ENCODE measurements at places on chromosomes 1 and 21. TPM values are rescaled to one million over a fixed set of nuclear protein-coding genes. Genes with fewer than 3 reads are reported as not detected.

GRCh38 chr1:52559875-52560274, 7.0 kb upstream of the TUT4 start:
- no peaks in the 10 kb centered on the region for H3K4me1 ChIP-seq
- DNase-seq: no peak

DNA sequence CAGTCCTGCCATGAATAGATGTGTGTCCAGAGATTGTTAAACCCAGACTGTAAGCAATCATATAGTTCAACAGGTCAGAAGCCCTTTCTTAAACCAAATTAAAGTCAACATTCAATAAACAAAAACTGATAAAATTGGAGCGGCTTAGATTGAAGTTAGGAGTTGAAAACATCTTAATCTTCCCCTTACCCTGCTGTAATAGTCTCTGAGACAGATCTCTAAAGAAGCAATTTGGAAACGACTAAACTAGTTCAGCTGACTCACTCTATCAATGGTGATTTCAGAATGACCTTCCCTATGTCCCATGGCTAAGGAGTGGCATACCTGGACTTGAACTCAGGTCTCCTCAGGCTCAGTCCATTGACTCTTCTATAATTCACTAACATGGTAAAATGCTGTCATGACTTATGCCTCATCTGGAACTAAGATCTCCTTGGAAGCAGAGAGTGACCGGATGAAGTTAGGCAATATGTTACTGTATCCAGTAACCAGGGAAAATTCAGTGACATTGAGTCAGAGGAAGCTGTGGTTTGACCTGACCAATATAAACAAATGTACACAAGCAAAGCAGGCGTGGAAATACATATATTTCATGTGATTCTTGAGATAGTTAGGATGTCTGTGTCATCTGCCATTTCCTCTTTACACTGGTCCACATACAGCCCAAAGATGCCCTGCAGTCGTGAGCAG, 30.1 kb downstream of the SGIP1 start:
- no peaks in the 10 kb centered on the region for H3K27me3 ChIP-seq
- H3K27ac ChIP-seq: peak overlapping the region; percentile 88
- peaks cover 19% of the 10 kb centered on the region for H3K4me1 ChIP-seq
- no peak overlapping the region for H3K4me3 ChIP-seq

DNA sequence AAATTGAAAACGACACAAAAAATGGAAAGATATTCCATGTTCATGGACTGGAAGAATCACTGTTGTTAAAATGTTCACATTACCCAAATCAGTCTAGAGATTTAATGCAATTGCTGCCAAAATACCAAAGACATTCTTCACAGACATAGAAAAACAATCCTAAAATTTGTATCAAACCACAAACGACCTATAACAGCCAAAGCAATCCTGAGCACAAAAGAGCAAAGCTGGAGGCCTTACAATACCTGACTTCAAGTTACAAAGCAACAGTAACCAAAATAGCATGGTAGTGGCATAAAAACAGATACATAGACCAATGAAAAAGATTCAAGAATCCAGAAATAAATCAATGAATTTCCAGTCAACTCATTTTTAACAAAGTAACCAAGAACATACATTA, 1077.3 kb downstream of the KCNT2 start:
- no peak overlapping the region for H3K4me3 ChIP-seq
- no peaks in the 10 kb centered on the region for H3K4me1 ChIP-seq
- no peak overlapping the region for H3K27ac ChIP-seq
- peak; percentile 36 for DNase-seq

DNA sequence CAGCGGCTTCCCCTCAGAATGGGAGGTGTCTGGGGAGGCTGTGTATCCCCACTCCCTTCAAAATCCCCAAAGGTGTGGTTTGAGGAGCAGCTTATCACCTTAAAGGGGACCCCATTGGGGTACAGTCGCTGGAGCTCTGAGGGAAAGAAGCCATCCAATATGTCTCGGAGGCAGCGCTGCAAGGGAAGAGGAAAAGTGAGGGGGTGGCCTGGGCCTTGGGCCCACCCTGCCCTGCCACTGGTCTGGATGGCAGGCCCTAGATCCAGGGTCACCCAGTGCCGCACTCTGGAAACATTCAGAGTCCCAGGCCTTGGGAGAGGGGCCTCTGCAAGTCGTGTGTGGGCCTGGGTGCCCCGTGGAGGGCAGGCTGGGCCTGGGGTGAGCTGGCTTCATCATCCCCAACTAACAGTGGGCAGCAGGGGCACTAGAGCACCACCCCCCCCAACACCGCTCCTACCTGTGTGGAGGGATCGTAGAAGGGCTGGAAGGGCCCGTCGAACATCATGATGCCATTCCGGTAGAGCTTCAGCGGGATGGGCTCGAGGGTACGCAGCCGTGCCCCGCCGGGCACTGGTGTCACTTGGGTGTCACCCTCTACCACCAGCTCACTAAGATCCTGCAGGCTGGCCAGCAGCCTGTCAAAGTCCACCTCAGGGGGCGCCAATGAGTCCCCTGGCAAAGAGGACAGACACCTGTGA, 5.6 kb downstream of the SH3BGRL3 start:
- peak overlapping the region; percentile 35 for H3K27ac ChIP-seq
- no peak overlapping the region for H3K4me3 ChIP-seq
- H3K36me3 ChIP-seq: peaks cover 20% of the 10 kb centered on the region
- no peak for DNase-seq

DNA sequence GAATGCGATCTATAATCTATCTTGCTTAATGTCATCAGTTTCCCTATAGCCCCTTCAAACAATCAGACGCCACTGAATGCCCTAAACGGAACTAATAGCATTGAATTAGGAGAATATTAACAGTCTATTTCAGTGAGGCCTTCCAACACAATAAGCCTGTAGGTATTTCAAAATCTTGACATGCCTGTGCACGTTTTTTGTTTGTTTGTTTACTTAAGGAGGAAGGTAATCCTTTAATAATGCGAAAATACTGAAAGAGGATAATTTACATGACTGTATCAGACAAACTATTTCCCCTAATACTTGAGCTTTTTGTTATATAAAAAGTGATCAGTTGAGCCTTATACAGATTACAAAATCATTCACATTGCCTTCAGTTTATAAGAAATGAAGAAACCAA, 29.0 kb upstream of the JAK1 start:
- H3K4me1 ChIP-seq: no peaks in the 10 kb centered on the region
- no peaks in the 10 kb centered on the region for H3K27me3 ChIP-seq
- no peak for DNase-seq
- no peaks in the 10 kb centered on the region for H3K36me3 ChIP-seq
- no peak overlapping the region for H3K4me3 ChIP-seq

GRCh38 chr1:53336146-53336545, 8.3 kb upstream of the LRP8 start:
- H3K4me3 ChIP-seq: no peak overlapping the region
- no peak for DNase-seq
- no peaks in the 10 kb centered on the region for H3K36me3 ChIP-seq
- H3K27ac ChIP-seq: no peak overlapping the region
- H3K27me3 ChIP-seq: peaks cover 24% of the 10 kb centered on the region

- no peaks in the 10 kb centered on the region for H3K36me3 ChIP-seq
- no peak overlapping the region for H3K27ac ChIP-seq
- H3K27me3 ChIP-seq: no peaks in the 10 kb centered on the region
- H3K4me3 ChIP-seq: no peak overlapping the region
These were observed 4.0 kb upstream of the ST6GALNAC3 start for GRCh38 chr1:76070538-76070937.

GRCh38 chr1:166597516-166597915, 241.8 kb upstream of the POGK start:
- H3K27me3 ChIP-seq: no peaks in the 10 kb centered on the region
- H3K36me3 ChIP-seq: no peaks in the 10 kb centered on the region
- H3K4me3 ChIP-seq: no peak overlapping the region
- no peak overlapping the region for H3K27ac ChIP-seq

- H3K4me3 ChIP-seq: no peak overlapping the region
- H3K36me3 ChIP-seq: no peaks in the 10 kb centered on the region
- H3K27me3 ChIP-seq: peaks cover 8% of the 10 kb centered on the region
- H3K4me1 ChIP-seq: no peaks in the 10 kb centered on the region
- no peak for DNase-seq
These were observed 76.4 kb downstream of the FOXD2 start for GRCh38 chr1:47514229-47514628.

DNA sequence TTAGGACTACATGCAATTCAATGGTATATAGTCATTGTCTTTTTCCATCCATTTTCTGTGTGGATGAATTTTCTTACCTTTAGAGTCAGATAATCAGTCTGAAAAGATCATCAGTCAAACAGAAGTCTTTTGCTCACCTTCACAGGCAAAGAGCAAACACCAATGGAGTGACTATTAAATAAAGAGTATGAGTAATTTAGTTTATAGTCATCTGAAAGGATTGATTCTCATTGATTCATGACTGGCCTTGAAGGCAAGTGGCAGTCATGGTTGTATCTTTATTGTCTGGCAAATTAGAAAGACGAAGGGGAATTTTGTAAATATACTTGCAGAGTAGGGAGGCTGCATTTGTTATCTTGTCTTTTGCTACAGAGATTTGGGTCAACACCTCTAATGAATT, 89.9 kb downstream of the EPB41 start:
- no peak overlapping the region for H3K27ac ChIP-seq
- no peaks in the 10 kb centered on the region for H3K27me3 ChIP-seq
- H3K36me3 ChIP-seq: no peaks in the 10 kb centered on the region
- no peaks in the 10 kb centered on the region for H3K4me1 ChIP-seq

- no peaks in the 10 kb centered on the region for H3K36me3 ChIP-seq
- DNase-seq: no peak
- H3K27me3 ChIP-seq: no peaks in the 10 kb centered on the region
These were observed 760 bp downstream of the PEX14 start for GRCh38 chr1:10475510-10475909.

GRCh38 chr1:95133687-95134086, 16.5 kb downstream of the TLCD4 start:
- no peak overlapping the region for H3K4me3 ChIP-seq
- no peaks in the 10 kb centered on the region for H3K36me3 ChIP-seq
- no peaks in the 10 kb centered on the region for H3K4me1 ChIP-seq
- H3K27ac ChIP-seq: no peak overlapping the region

GRCh38 chr1:6646499-6647148, 22.0 kb downstream of the THAP3 start:
- H3K36me3 ChIP-seq: peaks cover 32% of the 10 kb centered on the region
- no peak overlapping the region for H3K27ac ChIP-seq
- no peaks in the 10 kb centered on the region for H3K27me3 ChIP-seq
- no peak overlapping the region for H3K4me3 ChIP-seq
- peak; percentile 54 for DNase-seq

DNA sequence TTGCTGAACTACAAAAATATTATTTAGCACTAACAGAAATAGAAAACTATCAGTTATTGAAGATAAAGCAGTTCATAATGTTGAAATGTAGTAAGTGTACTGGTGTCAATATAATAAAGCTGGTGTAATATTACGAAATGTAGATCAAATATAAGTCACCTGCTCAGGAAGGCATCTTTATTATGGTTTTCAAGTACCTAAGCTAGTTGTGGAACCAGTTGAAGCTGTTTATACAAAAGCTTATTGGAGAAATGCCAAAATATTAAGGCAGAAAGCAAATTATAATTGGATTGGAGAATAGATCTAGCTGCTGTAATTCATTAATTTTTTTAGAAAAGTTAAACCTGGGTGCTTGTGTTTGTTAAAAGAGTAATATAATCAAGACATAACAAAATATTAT, 6.2 kb upstream of the MARK1 start:
- no peaks in the 10 kb centered on the region for H3K36me3 ChIP-seq
- peaks cover 5% of the 10 kb centered on the region for H3K27me3 ChIP-seq
- no peak overlapping the region for H3K27ac ChIP-seq
- H3K4me1 ChIP-seq: no peaks in the 10 kb centered on the region

DNA sequence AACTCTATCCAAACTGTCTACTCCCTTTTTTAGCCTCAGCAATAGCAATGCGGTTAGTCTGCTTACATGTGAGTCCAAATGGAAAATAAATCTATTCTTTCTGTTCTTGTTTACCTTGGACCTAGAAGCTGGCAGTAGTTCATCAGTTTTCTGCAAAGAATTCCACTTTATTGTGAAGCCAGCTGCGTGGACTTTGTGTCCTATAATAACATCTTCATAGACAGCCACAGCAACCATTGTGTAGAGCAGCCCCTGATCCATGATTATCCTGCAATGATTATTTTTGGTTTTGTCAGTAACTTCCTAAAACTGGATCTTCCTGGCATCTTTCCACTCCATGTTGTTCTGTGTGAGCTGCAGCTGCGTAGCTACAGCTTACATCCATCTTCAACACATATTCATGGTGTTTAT, 408.7 kb downstream of the NUF2 start:
- H3K27ac ChIP-seq: no peak overlapping the region
- H3K4me3 ChIP-seq: no peak overlapping the region
- no peaks in the 10 kb centered on the region for H3K27me3 ChIP-seq

DNA sequence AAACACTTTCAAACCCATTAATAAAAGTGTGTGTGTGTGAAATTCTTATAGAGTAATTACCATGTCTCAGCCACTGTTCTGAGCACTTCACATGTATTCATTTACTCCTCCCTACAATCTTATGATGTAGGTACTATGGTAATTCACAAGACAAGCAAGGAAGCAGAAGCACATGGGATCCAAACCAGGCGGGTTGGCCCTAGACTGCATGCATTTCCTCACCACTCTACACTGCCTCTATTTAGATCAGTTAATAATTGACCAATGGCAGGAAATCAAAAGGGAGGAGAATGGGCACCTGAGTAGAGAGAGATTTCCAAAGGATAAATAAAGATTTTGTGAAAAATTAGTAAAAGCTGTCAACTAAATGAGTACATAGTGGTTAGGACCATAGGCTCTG, 15.7 kb downstream of the MAP3K21 start:
- H3K4me1 ChIP-seq: no peaks in the 10 kb centered on the region
- no peaks in the 10 kb centered on the region for H3K36me3 ChIP-seq
- no peak for DNase-seq
- H3K27me3 ChIP-seq: peaks cover 3% of the 10 kb centered on the region

- no peak overlapping the region for H3K27ac ChIP-seq
- no peaks in the 10 kb centered on the region for H3K36me3 ChIP-seq
- H3K4me1 ChIP-seq: no peaks in the 10 kb centered on the region
- no peak overlapping the region for H3K4me3 ChIP-seq
These were observed 18.4 kb upstream of the CD84 start for GRCh38 chr1:160597705-160598104.

GRCh38 chr1:10195570-10195969, 14.8 kb upstream of the KIF1B start:
- peaks cover 2% of the 10 kb centered on the region for H3K4me1 ChIP-seq
- H3K36me3 ChIP-seq: no peaks in the 10 kb centered on the region
- peaks cover 6% of the 10 kb centered on the region for H3K27me3 ChIP-seq
- no peak overlapping the region for H3K4me3 ChIP-seq
- DNase-seq: peak; percentile 66

- no peaks in the 10 kb centered on the region for H3K4me1 ChIP-seq
- H3K4me3 ChIP-seq: no peak overlapping the region
- DNase-seq: no peak
- no peaks in the 10 kb centered on the region for H3K36me3 ChIP-seq
- no peaks in the 10 kb centered on the region for H3K27me3 ChIP-seq
These were observed 280.4 kb downstream of the CACNA1E start for GRCh38 chr1:181763736-181764135.

GRCh38 chr1:115452600-115453329, 114.7 kb upstream of the NGF start:
- H3K36me3 ChIP-seq: no peaks in the 10 kb centered on the region
- no peak overlapping the region for H3K4me3 ChIP-seq
- peaks cover 19% of the 10 kb centered on the region for H3K4me1 ChIP-seq
- H3K27ac ChIP-seq: no peak overlapping the region
- DNase-seq: peak; percentile 51

PGLYRP4 gene
- total RNA-seq: not detected

LAX1 gene
- not detected for total RNA-seq

CHIT1 gene
- not detected for total RNA-seq

MPL gene
- not detected for total RNA-seq

SUSD4 gene
- 2.7 TPM for total RNA-seq

CHIA gene
- total RNA-seq: not detected

SPATA21 gene
- not detected for total RNA-seq

ELF3 gene
- not detected for total RNA-seq
